Left lung (tissue), 14 donors: ENCODE measurements at places on chromosomes 4 and X. TPM values are rescaled to one million over a fixed set of nuclear protein-coding genes. Genes with fewer than 3 reads are reported as not detected.

The LPAR4 gene
- 4.9 TPM for polyA plus RNA-seq

The GIMD1 gene
- polyA plus RNA-seq: not detected

- no peak for DNase-seq
These were observed 90.4 kb upstream of the PJA1 start for GRCh38 chrX:69255441-69256290.

DNA sequence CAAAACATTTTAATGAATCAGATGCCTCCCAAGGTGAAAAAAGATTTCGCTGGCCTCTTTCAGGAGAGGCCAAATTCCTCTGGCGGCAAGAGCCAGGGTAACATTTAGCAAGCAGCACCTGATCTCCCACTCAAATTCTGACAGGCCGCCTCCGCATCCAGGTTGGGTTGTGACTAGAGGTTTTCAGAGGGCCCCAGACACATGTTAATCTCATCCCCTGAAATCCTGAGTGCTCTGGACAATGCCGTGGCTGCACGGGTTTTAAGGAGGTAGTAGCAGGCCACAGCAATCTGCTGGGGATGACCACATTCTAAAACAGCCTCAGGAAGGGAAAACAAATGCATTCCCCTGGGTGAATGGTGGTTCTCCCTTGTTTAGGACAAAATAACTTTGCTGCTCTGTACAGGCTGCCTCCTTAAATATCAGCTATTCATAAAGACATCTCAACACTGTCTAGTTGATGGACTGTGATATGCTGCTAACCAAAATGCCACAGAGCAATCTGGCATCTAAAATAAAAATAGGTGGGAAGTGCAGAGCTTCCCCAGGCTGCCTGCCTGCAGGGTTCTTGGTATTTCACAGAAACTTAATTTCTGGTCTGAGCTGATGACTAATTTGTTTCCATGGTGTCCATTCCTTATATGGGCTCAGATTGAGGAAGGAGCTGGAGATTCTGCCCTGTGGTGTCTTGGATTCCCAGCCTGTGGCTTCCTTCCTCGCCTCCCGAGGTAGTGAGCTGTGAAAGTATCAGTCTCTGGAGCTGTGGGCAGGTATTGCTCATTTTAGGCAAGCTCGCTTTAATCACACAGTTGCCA is 202.0 kb downstream of the DCLK2 start:
- no peak for DNase-seq

DNA sequence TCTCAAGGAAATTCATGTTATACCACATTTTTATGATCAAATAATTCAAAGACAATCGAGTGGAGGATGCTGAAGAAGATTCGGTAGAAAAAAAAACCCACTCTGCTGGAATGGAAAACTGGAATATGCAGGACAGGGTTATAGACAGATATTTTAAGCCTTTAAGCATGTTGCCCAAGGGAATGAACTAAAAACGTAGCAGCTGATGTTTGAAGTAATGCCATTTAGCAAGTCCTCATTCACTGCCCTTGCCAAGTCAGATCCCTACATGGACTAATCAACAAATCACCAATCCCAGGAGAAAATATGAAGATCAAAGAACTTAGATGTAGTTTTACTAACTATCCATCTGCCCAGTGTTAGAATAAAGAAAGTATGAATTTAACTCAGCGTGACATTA is 75.6 kb upstream of the ETNPPL start:
- DNase-seq: no peak

DNA sequence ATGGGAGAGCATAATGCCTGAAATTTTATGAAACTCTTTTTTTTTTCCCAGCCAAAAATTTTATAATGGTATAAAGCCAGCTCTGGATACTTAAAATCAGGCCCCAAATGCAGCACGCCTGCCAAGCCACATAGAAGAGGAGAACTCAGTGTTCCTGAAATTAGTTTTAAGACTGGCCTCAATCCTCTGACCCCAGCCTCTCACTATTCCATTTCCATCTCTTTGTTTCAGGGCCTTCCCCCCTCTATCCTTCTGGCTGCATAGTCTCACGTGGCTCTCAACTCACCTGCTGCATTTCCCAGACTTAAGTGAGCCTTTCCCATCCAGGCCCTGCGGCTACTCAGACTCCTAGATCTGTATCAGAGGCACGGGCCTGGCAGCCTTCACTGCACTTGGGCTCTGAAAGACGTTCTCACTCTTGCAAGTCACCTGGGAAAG is 5.2 kb upstream of the CBR4 start:
- no peak for DNase-seq

GRCh38 chrX:7346021-7346420 is 198.1 kb upstream of the PUDP start:
- no peak for DNase-seq

- DNase-seq: no peak
These were observed 18.3 kb downstream of the ADGRG4 start for GRCh38 chrX:136318895-136319597.

DNA sequence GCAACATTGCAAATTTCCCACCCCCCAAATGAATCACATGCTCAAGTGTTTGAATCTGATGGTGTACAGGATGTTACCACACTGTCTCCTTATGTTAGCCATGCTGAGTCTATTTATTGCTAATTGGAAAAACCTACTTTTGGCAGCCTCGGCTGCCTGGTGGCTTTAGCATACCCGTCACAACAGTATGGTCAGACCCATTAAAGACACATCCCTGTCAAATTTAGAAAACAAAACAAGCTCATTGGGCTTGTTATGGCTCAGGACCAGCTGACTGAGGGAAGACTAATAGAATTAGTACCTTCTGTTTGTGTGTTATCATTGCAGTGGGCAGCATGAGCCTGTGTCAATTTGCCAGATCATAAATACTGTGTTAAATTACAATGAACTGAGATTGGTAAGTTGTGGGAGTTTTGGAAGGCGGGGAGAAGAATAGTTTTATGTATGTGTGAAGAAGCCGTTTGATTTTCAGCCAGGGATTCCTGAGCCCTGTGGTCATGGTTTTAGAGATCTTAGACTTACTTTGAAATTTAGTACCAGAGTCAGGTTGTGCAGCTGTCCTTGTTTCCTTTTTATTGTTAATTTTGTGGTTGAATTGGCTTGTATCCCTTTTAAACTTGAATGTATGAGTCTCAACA is 66.8 kb downstream of the POLA1 start:
- no peak for DNase-seq

GRCh38 chr4:138341739-138342415 is 99.7 kb upstream of the SLC7A11 start:
- no peak for DNase-seq
